ENCODE measurements at places on chromosomes 4 and X.

DNA sequence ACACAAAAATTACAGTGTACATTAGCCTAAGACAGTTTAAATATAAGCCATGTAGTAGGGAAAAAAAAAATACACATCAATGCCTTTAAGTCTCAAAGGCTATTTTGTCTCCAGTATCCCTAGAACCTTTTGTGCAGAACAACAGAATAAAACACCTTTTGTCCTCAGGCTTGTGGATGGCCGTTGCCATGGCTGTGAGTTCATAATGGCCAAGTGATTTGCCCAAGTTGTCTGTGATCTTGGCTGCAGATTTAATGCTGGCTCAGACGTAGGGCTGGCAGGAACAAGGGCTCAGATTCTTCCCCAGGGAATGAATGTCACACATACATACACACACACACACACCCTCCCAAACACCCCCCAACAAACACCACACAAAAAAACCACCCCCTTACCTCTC, 25.3 kb downstream of the GPM6B start:
- peak; percentile 49 for DNase-seq

GRCh38 chr4:108851366-108851765, 88.5 kb upstream of the ETNPPL start:
- DNase-seq: peak; percentile 92

DNA sequence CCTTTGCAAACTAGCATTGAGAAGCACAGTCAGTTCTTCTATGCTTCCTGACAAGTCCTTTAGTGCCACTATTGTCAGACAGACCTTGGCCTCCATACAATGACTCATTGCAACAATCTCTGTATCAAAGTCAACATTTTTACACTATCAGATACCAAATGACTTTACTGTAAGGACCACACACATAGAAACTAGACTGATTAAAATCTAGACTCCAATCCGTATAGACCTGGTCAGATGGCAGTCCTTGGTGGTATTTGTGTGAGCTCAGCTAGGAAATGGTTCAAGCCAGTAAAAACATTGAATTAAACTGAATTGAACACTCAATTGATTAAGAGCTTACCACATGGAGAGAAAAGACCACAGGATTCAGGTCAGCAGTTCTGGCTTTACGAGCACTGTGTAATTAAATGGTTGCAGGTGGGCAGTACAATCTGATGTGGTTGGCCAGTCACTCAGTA, 549.8 kb upstream of the LCORL start:
- DNase-seq: no peak

DNA sequence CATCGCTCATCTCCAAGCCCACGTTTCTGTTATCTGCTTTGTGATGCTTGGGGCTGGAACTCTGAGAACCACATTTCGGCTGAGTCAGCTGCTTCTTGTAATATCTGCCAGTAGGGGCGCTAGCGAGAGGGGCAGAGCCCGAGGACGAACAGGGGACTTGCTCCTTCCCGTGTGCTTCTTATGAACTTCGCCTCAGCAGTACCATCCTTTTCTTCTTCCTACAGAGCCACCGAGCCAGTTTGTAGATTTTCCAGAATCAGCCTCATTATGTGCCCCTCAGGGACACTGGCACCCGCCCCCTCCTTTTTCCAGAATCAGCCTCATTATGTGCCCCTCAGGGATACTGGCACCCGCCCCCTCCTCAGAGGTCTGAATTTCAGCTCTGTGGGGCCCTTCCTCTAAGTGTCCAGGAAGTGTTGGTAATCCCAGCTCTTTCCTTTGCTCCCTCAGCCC, 441.7 kb upstream of the RASGEF1B start:
- no peak for DNase-seq

- DNase-seq: peak; percentile 13
Measured at GRCh38 chrX:139881572-139881971, 51.3 kb downstream of the ATP11C start.

DNA sequence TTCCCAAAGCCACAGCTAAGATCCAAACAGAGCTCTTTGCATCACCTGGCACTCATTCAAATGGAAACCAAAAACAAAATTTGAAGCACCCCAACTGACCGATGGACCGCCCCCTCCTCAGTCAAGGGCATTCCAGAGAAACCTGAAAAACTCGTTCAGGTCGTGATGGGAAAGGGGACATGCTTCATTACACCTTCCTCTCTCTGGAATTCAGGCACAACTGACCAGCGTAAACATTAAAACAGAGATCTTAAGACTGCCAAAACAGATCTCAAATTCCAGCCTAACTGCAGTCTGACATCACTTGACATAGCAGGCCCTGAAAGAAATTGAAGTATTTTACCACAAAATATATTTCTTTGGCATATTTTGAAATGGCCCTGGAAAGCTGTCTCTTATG, 28.5 kb downstream of the PTTG2 start:
- no peak for DNase-seq

DNA sequence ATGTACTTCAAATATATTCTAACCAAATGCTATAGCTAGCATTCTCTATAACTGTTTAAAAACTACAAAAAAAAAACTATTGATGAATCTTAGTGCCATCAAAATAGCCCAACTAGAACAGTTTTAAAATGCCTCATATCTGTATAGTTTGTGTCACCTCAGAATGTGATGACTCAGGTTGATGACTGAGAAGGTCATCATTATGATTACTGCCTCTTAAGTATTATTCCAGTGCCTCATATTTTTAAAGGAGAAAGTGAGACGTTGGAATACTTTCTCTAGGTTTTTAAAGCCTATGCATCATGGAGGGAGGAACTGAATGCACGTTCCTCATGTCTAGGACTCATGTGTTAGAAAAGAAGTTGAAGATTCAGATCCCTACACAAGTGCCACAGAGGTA, 88.2 kb downstream of the TMA16 start:
- no peak for DNase-seq

DNA sequence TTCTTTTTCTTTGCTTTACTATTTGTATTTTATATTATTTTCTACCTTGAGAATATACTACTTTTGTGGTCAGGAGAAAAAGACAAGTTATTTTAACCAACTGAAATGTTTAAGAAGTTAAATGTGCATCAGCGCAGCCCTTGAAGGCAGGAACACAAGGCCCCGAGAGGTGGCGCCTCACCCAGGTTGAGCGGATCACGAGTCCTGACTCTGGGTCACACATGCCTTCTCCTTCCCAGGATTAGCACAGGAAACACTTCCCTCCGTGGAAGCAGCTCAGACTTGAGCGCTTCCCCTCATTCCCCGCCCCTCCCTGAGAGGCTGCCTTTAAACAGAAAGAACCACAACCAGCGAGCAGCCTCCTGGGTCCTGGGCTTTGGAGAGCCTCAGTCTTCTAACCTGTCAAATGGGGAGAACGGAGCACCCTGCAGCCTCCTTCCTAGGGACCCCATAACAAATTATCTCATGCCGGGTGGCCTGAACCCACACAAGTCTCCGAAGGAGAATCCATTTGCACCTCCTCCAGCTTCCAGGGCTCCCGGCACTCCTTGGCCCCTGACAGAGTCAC, 217.6 kb downstream of the AFAP1 start:
- no peak for DNase-seq

- DNase-seq: peak; percentile 1
Measured at GRCh38 chrX:86171366-86171765, 23.1 kb downstream of the DACH2 start.

All from fibroblast of gingiva (primary cell).